Stomach (tissue), 19 donors: ENCODE measurements at places on chromosomes 13 and 19. TPM values are rescaled to one million over a fixed set of nuclear protein-coding genes. Genes with fewer than 3 reads are reported as not detected.

The ZNF726 gene
- 6.2 TPM for total RNA-seq

The JAK3 gene
- total RNA-seq = 1.7 TPM

The UBL5 gene
- total RNA-seq = 164 TPM

The CEACAM8 gene
- total RNA-seq = not detected

The CYP4F22 gene
- total RNA-seq = 0.14 TPM

The KPTN gene
- total RNA-seq = 19.6 TPM

The CEACAM1 gene
- 99.2 TPM for total RNA-seq

The ZNF66 gene
- total RNA-seq = 1.6 TPM

The CHST8 gene
- 25.5 TPM for total RNA-seq

The DMRTC2 gene
- not detected for total RNA-seq

The HS6ST3 gene
- total RNA-seq = 3.9 TPM
